ENCODE measurements at places on chromosomes 7 and 10.

- peak; percentile 80 for DNase-seq
Observed at GRCh38 chr7:28921822-28922221, 36.3 kb downstream of the TRIL start.

DNA sequence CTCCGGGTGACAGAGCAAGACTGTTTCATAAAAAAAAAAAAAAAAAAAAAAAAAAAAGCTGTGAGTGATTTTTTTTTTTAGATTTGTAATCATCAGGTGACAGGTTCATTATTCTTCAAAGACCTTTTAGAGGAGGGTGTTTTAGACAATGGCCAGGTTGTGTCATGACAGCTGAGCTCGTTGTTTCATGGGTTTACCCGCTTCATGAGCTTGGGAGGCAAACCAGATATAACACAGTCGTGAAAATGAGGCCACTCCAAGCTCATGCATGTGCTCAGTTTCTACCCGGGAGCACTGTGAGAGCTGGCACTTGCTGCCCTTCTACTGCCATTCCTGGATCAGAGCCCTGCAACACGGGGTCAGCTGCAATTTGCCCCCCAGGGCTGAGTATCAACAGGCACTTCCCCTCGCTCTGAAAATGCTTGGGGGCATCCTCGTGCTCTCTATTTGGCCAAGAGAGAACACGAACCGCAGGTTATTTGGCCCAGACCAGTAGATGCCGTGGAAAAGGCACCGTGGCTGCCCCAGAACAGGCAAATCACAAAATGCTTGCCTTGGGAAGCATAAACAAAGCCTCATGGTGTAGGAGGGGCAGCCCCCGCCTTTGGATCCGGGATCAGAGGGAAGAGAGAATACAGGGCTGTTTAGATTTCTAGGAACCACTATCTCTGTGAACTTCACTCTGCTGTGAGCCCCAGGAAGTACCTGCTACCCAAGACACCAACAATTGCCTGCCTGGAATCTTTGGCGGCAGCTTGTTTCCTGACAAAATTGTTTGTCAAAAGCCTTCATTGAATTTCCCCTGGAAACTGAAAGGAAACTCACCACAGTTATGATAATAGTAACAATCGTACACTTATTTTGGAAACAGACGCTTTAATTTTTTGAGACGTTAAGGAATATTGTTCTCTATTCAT lies 371.0 kb downstream of the FRMD4A start:
- no peak for DNase-seq

DNA sequence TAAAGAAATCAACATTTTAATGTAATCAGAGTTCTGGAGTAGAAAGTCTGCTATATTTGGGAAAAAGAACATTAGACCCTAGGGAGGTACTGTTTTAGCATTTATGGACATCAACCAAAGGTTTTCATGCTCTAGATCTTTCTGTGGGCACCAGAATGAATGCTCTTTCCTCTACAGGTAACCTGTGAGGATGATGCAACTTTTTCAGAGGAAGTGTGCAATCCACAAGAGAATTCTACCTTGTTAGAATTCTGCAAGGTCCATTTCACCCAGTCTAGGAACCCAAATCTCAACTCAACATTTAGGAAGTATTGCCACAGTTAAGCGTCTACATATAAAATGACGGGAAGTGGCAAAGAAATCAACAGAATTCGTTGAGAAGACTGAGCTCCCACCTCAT lies 139.9 kb upstream of the FAM171A1 start:
- no peak for DNase-seq

DNA sequence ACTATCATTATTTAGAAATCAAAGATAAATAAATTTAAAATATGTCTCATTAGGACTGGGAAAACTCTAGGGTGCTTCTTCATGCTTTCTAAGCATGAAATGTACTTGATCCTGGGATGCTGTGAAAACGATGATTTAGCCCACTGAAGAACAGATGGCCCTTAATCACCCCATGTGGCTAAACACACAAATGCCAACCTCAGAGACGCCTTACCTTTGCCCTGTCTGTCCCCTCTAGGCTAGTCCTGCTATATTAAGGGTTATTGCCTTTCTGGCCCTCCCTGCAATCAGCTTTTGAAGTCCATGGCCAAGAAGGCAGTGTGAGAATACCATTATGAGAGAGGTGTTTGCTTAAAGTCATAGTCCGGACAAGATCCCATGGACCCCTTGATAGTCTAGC lies 217.2 kb downstream of the TWIST1 start:
- DNase-seq: no peak

DNA sequence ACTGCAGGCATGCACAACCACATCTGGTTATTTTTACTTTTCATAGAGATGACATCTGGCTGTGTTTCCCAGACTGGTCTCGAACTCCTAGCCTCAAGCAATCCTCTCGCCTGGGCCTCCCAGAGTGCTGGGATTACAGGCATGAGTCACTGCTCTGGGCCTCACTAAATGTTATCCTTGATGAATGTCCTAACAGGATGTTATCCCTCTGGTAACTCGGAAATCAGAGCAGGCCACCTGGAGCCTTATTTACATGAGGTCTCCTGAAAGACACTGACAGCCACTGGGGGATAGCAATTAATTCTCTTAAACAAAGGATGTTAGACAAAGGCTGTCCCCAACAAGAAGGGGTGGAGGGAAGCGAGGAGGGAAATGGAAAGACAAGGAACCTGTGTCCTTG lies 4.5 kb upstream of the ZNF438 start:
- no peak for DNase-seq

DNA sequence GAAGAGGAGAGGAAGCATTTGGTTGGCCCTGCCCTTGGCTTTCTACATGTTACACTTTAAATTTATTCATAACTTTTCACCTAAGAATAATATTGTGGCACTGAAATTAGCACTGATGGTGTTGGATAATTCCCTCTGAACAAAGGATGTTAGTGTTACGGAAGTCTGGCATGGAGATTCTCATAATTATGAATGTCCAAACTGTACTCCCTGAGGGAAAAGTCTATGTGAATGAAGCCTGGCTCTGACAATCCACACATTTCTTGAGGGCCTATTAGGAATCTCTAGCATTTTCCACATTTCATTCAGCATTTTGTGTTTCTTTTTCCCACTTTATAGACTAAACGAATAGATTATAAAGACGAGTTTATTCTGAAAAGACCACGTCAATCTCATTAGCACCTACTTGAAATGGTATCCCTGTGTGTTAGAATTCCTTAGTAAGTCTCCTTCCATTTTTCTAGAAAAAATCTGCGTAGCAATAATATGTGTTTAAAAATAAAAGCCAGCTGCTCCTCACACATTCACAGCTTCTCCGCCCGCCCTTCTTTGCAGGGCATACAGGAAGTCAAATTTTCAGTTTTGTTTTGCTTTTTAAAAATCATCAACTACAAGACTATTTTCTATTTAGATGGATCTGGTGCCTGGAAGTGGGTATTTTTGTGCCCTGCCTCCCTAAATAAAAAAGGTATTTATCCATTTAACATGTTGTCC lies 131.8 kb upstream of the PALS2 start:
- DNase-seq: no peak

DNA sequence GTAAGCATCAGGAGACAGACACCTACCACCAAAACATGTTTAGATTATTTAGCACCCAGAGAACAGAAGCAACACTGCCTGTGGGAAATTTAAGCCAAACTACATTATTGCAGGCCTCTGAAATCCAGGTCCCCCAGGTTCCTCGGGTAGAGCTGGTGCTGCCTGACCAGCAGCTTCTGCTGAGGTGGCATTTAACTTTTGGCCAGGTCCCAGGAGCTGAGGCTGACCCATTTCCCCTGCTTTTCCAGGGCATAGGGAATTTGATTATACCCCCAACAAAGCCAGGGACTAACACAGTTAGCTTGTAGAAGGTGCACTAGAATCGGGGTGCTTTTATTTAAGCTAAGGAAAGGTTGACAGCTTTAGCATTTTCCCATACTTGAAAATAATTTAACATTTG lies 4.7 kb downstream of the LRRC4 start:
- DNase-seq: no peak

DNA sequence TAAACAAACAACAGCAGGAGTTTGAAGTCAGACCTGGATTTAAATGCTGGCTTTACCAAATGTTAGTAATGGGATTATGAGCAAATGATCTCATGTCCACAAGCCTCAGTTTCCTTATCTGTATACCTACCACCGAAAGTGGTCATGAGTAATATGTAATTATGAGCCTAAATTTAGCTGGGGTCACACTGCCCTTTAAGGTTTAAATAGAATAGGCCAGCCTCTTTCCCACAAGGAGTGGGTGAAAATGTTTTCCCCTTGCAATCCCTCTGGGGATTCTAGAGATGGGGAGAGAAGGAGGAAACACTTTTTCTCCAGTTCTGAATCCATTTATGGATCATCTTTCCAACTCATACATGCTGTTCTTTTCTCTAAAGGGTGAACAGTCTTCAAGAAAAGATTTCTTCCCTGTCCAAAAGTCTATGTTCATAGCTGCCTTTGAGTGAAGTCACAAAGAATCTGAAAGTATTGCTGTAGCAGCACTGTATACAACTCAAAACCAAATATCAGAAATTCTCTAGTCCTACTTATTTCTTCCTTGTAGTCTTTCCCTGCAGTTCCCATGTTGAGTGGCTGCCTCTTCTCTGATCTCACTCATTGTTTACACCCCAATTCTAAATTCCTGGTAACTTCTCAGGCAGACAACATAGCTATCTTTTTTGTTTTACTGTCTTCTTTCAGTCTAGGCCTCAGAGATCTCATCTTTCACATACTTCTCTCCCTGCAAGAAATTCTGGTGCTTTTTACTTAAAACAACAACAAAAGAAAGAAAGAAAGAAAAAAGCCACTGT lies 7.4 kb upstream of the TSPAN12 start:
- no peak for DNase-seq

- no peak for DNase-seq
Observed at GRCh38 chr10:99612167-99612831, 7.9 kb downstream of the SLC25A28 start.

- no peak for DNase-seq
Observed at GRCh38 chr10:25498645-25499044, 323.8 kb downstream of the GPR158 start.

GRCh38 chr10:91043173-91043910 lies 122.5 kb upstream of the ANKRD1 start:
- DNase-seq: peak; percentile 54

DNA sequence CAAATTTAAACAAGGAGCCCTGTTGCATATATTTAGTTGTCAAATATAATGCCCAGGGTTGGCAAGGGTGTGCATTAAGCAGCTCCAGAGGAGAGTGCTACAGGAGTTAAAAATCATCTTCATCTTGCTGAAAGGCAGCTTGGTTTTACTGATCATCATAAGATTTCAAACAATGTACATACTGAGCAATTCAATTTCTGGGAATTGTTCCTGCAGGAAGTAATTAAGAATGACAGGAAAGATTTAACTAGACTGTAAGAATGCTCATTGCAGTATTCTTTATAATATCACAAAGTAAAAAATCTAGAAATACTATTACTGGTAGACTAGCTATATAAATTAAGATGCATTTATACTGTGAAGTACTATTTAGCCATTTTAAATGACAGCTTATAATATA lies 153.6 kb downstream of the DYNC1I1 start:
- DNase-seq: no peak

- no peak for DNase-seq
Observed at GRCh38 chr7:132257253-132257652, 319.0 kb downstream of the PLXNA4 start.

DNA sequence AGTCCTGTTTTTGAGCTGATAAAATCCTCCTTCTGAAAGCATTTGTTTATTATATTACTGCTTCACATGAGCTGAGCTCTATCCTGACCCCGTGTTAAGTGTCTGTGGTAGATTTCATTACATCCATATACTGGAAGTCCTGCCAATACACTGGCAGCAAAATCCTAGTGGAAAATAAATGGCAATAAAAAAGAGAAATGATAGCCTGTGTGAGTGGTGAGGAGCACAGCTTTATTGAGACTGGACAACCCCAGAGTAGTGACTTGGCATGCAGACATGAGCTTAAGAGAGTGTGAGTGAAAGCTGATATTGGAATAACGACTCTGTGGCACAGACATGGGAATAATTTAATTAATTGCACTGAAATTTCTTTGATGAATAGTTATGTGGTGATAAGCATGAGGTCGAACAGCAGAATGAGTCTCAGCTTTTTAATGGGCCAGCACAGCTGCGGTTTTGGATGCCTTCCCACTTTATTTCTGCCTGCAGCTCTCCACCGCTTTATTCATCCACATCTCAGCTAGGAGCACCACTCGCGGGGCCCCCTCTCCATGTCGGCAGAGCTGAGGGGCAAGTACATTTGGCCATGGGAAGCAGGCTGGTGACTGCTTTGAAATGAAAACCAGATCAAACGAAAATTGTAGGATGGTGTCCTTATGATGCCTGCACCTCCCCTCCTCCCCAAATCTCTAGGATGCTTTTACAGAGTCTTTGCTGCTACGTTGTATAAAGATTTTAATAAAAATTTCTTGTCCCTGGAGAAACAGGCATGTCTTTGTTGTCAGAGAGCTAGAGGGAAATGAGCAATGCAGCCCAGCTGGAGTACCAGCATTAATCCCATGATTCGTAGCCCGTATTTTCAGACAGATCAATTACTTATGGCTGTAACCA lies 494.3 kb downstream of the AUTS2 start:
- peak; percentile 20 for DNase-seq

- no peak for DNase-seq
Observed at GRCh38 chr7:156386097-156386496, 254.5 kb upstream of the RNF32 start.

- DNase-seq: no peak
Observed at GRCh38 chr7:88635149-88635548, 124.4 kb upstream of the ZNF804B start.

DNA sequence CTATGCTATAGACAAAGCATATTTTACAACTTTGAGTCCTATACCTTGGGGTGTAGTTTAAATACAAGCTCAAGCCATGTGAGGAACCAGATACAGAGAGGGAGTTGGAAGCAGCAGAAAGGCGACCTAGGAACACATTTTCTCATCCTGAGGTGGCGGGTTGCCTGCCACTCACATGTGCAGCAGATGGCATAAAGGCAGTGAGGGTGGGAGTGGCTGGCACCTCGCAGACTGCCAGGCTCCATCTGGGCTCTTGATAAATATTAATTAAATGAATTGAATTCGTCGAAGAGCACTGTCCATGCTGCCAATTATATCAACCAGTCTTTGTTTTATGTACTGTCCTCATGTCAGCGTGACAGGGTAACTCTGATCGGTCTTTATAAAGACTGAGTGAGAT lies 79.0 kb upstream of the SEMA3C start:
- no peak for DNase-seq

- no peak for DNase-seq
Observed at GRCh38 chr10:43384252-43385221, 13.1 kb downstream of the FXYD4 start.

DNA sequence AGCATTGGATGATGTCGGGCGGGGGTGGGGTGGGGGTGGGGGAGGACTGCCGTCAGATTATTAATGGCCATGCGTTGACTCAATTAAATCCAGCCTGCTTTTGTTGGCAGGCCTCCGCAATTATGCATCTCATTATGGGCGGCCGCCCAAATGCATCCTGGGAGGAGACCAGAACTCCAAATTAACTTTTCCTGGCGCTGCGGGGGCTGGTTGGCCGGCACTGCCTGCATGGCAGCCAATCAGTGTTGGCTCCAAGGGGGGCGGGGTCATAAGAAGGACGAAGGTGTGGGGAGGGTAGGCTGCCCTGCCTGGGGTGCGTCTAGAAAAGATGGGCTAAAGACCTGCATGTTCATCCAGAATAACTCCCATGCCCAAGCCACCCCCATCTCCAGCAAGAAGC lies 83.9 kb upstream of the PAX2 start:
- no peak for DNase-seq

- no peak for DNase-seq
Observed at GRCh38 chr7:128903621-128904361, 6.7 kb downstream of the KCP start.

GRCh38 chr10:110529596-110530011 lies 31.9 kb downstream of the DUSP5 start:
- DNase-seq: no peak

GRCh38 chr7:106356-106755 lies 86.0 kb upstream of the FAM20C start:
- no peak for DNase-seq

All from adrenal gland (tissue), 19 donors.